ENCODE measurements at places on chromosomes 2 and 18.

GRCh38 chr18:47545613-47546012 is 294.2 kb upstream of the SKOR2 start:
- DNase-seq = no peak

- DNase-seq = no peak
Observed at GRCh38 chr2:100494712-100495111, 24.4 kb downstream of the NMS start.

DNA sequence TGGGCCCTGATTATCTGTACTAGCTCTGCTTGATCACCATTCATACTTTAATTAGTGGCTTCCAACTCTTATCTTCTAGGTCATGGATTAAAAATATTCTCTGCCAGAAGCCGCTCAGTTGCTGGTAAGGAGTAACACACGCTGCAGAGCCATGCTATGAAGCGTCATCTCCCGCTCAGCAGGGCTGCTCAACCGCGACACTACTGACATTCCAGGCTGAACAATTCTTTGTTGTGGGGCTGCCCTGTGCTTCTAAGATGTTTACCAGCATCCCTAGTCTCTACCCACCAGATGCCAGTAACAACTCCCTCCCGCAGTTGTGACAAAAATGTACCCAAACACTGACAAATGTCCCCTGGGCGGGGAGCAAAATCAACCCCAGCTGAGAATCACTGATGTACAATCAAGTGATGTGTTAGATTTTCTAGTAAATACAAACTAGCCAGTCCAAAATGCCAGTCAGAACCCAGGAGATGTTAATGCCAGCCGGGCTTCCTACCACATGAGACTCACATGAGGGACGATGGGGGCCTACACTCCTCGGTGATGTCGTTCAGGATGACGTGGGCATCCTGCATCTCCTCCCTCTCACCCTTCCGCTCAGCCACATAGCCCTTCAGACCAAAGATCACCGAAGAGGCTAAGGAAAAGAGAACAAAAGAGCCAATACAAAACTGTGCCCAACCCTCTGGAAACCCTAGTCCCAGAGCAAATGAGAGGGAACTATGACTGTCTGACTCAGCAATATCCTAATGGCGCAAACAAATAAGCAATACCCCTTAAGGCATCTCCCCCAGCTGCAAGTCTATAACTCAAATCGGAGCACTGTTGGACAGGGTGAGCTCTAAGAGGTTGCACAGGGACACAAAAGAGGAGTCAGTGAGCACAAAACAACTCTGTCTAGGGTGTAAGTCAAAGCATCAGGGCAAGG is 15.6 kb downstream of the ILKAP start:
- DNase-seq = no peak

DNA sequence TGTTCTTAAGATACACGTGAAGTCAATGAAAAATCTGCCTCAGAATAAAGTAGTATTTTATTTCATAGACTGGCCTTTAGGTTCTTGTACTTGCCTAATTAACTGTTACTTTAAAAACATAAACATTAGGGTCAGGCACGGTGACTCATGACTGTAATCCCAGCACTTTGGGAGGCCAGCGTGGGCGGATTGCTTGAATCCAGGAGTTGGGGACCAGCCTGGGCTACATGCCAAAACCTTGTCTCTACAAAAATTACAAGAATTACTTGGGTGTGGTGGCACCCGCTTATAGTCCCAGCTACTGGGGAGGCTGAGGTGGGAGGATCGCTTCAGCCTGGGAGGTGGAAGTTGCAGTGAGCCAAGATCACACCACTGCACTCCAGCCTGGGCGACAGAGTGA is 16.0 kb upstream of the SNORC start:
- no peak for DNase-seq

DNA sequence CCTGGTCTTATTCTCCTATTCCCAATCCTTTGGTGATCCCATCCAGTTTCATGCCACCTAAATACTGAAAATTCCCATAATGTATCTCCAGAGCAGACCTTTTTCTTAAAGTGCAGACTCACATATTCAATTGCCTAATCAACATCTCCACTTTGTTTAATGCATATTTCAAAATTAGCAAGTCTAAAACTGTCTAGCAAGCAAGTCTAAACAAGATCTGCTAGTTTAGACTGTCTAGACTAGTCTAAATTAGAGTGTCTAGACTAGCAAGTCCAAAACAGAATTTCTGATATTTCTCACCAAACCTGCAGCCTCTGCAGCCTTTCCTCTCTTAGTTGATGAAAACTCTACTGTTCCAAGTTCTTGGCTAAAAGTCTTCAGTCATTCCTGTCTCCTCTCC is 44.6 kb downstream of the THUMPD2 start:
- no peak for DNase-seq

DNA sequence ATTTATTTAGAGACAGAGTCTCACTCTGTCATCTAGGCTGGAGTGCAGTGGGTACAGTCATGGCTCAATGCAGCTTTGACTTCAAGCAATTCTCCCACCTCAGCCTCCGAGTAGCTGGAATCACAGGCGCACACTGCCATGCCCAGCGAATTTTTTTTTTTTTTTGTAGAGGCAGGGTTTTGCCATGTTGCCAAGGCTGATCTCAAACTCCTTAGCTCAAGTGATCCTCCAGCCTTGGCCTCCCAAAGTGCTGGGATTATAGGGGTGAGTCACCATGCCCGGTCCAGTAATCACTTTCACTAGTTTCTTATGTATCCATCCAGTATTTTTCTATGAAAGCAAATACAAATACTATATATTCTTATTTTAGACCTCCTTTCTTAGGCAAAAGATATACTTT is 24.0 kb downstream of the PRKAG3 start:
- DNase-seq = no peak

DNA sequence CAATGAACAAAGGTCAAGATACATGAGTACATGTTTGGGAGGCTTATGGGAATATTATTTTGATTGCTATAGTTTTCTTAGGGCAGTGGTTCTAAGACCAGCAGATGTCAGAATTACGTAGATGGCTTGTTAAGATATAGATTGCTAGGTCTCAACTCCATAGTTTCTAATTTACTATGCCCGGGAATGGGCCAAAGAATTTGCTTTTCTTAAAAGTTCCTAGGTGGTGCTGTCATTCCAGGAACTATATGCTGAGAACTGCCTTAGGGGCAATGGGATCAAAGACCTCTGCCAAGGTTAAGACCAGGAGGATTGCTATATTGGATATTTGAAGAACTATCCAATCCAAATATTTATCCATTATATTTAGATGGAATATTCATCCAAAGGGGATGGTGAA is 141.8 kb downstream of the FSIP2 start:
- DNase-seq = no peak

DNA sequence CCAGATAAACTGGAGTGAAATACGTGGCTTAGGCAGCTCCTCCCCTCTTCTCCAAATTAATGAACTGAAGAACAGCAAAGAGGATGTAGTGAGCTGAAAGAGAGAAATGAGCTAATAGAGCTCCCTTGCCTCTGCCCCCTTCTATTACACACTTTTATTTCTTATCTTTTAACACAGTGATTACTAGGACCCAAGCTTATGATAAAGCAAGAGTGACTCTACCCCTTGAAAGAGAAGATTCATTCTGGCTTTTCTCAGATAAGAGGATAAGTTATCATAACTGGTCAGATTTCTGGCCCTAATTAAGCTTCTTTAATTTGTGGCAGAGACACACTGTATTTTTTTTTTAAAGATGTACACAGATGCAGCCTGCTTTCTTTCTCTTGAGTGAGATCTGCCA is 102.2 kb downstream of the MSTN start:
- no peak for DNase-seq

DNA sequence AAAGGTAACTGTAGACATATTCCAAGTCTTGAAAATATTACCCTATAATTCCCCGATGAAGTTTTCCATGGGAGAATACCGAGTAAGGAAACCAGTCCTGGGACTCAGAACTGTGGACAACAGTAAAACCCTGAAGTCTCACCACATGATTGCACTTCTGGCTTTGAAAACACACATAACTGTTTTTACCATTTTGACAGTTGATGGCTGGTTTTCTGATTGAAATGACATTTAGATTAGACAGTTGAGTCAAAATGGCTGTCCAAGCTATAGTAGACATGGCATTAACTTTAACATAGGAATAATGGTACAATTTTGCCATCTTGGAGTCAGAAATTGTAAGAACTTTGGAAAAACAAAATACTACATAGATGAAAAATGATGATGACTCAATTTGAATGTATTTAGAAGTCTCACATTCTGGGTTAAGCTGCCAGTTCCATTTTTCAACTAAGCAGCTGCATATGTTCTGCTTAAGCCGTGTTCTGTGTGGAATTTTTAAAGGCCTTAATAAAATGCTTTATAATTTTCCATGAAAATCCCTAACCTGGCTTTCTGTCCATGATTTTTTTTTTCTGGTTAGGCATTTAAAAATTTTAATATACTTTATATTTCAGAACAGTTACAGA is 38.3 kb upstream of the WIPF1 start:
- DNase-seq = no peak

DNA sequence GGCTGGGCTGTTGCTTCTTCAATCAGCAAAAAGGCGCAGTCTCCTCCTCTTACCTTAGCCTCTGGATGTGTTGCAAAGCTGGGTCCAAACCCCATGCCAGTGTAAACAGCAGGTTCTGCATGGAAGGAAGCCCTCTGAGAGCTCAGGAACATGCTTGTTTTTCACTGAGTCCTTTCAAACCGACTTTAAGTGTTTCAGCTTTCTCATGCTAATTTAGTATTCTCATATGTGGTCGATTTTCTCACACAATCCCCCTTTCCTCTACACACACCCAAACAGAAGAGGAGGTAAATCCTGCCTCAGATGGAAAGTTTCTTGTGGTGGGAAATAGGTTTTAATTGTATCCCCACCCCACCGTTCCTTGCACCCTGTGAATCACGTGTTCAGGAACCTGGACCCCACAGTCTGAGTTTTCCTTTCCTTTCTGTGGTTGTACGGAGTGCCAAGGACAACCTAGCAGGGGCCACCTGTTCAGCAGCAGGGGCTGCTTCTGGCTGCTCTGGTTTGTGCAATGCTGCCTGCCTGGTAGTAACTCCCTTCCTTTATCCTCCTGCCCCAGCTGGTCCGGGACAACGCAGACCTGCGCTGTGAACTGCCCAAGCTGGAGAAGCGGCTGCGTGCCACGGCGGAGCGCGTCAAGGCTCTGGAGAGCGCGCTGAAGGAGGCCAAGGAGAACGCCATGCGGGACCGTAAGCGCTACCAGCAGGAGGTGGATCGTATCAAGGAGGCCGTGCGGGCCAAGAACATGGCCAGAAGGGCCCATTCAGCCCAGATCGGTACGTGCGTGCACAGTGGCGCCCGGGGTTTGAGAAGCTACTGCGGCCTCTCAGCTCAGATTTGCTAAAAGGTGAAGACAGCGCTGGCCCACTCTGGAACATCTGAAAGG is 28.7 kb upstream of the LYPD6B start:
- DNase-seq = no peak

- DNase-seq = no peak
Observed at GRCh38 chr18:59650266-59650820, 46.9 kb downstream of the CCBE1 start.

- peak; percentile 44 for DNase-seq
Observed at GRCh38 chr18:12271376-12272235, 17.4 kb downstream of the CIDEA start.

DNA sequence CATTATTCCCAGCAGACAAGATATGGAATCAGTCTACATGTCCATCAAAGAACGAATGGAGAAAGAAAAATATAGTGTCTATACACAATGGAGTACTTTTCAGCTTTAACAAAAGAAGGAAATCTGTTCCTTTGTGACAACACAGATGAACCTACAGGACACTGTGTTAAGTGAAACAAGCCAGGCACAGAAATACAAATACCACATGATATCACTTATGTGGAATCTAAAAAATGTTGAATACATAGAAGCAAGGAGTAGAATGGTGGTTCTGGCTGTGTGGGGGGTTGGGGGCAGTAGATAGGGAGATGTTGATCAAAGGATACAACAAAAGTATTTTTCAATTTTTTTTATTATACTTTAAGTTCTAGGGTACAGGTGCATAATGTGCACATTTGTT is 347.7 kb upstream of the MAP2 start:
- DNase-seq = no peak

DNA sequence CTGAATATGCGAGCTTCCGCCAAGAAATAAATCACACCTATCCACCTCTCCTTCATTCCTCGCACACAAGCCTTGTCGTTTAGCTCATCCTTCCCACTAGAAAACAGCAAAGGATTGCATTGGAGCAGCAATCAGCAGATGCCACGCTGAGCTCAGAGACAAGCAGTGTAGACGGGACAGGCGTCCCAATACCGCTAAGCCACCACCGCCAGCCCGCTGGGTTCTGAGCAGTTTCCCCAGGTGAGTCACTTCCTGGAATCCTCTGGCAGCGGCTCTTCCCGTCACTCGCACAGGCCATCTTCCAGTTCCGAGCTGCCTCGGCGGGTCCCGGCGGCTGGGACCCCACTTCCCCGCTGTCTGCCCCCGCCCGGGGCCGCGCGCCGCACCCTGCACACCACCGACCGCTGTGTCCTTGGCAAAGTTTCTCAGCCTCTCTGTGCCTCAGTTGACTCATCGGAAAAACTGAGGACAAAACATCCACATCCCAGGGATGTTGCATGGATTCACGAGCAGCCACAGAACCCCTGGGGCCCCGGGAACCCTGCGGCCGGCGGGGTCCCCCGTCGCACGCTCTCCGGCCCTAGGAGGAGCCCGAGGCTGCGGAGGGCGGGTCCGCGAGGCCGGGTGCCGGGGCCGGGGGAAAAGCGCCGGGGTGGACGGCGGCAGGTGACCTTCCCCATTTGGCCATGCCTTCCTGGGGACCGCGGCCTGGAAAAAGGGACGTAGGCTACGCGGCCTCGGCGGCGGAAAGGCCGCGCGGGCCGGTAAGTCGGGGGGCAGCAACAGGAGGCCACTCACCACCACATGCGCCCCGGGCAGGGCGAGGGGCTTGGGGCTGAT is 573 bp downstream of the KDSR start:
- peak; percentile 43 for DNase-seq

GRCh38 chr2:45259138-45259537 is 249.9 kb upstream of the SIX2 start:
- DNase-seq = no peak

DNA sequence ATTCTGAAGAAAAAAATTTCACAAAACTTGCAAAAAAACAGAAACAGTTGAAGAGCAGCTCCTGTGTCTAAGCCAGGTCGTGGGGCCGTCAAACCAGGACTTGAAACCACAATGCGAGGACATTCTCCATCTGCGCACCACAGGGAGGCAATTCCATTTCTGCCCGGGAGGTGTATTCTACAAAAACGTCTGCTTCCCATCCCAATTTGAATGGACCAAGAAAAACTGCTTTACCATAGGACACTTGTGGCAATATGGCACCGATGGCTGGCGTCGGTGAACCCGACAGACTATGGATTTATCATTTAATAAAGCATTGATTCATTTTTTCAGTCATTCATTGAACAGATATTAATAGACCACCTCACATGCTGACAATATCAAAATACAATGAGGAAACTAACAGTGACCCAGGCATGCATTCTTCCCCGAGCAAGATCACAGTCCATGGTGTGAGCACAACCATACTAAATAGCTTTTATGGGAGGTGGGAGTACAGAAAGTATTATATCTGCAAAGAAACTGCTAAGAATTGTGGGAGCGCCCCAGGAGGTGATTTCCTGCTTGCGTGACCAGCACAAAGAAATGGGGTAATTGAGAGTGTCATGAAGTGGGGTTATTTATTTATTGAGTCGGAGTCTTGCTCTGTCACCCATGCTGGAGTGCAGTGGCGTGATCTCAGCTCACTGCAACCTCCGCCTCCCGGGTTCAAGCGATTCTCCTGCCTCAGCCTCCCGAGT is 10.5 kb upstream of the ZAP70 start:
- no peak for DNase-seq

GRCh38 chr2:234795272-234795920 is 156.4 kb upstream of the SH3BP4 start:
- no peak for DNase-seq

All from stimulated activated CD4-positive, alpha-beta T cell treated with anti-CD3 and anti-CD28 coated beads, Interleukin-15, amount 100 ng/mL, for 1 hour (primary cell).